ENCODE measurements at places on chromosomes 5 and 9.

DNA sequence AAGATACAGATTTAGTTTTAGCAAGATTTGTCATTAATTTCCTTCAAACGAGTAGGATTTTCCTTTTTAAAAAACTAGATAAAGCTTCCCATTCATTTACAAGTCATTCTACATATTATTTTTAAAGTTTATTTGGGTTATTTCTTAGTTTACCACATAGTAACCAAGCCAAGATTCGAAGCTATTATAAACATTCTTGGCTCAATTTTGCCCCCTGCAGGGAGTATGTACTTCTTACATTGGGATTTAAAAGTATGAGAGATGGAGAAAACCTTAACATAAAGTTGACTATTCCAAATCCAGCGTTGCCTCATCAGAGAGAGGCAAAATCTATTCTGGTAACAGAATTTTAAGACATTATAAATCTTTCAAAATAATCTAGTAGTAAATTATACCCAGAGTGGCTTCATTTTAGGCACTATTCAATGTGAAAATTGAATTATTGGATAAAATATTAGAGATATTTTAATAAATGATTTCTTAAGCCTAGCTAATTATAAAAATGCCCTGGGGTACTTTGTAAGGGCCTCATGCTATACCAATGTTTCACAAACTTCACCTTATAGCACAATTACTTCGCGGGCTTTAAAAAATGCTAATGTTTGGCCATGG, 39.1 kb downstream of the FBN2 start:
- no peak for DNase-seq

DNA sequence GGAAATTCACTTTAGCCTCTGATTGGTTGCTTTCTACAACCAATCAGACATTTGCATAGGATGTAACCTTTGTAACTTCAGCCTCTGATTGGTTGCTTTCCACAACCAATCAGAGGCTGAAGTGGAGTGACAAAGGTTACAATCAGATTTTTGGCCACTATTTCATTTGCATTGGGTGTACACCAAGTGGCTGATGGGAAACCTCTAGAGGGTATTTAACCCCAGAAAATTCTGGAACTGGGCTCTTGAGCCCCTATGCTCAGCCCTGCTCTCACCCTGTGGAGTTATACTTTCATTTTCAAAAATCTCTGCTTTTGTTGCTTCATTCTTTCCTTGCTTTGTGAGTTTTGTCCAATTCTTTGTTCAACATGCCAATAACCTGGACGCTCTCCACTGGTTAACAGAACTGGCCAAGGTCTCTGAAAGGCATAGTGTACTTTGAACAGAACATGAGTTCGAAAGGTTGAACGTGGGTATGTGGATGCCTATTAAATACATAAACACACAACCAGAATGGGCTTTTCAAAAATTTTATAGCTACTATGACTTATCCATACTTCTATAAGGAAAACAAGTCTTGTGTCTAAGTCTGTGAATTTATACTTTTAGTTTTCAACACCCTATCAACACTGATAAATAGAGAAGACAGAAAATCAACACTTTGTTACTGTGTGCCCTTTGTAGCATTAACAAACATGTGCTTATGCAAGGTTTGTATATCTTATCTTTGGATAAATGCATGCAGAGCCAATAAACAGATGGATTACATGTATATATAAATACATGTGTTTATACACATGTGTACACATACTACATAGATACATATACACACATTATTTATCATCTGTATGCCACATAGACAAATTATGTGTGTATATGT, 568.1 kb downstream of the CTNND2 start:
- DNase-seq: no peak

DNA sequence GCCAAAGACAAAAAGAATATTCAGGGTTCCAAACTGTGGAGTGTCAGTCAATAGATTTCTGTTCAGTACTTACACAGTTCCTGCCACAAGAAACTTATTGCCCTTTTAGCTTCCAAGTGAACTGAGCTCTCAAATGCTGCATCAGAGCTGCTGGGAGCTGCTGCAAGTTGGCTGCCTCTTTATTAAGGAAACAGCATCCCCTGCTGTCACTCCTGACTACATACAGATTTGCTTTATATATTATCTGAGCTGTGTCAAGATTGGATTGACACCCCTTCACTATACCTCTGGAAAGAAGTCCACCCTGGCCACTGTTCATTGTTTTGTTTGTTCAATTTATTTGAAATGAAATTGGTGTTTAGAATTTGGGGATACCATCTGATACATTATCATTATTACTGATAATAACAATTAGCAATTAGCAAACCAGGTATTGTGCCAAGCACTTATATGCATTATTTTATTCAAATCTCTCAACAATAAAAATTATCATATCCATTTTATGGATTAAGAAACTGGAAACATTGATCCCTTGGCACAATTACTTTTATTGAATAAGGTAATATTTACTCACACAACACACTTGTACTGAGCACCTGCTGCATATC, 16.4 kb upstream of the C5orf58 start:
- no peak for DNase-seq

DNA sequence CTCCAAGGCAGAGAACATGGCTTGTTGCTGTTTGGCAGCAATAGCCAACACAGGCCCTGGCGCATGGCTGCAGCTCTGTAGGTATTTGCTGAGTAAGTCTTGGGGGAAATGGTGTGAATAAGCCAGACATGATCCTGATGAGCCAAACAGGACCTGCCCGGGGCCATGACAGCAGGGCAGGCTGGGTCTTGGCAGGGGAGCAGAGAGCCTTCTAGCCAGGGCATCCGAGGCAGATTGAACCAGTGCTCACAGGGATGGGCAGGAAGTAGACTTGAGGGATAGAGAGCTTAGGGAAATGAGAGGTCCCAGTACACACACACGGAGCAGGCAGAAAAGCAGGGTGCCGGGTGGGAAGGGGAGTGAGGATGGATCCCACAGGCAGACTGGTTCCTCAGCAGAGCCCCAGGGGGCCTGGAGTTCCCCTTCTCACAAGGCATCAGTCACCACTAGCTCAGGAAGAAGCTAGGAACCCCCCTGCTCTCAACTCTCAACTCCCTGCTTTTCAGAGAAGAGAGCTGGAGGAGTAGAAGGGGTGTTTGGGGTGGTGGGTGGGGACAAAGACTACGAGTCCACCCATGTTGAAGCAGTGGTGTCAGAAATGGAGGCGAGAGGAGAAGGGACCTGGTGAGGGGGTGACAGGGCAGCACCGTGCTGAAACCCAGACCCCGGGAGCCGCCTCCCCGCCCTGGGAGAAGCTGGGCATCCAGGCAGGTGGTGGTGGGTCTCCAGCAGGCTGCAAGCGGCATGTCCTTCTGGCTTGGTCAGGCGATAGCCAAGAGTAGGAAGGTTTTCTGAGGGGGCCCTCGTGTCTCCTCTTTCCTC, 111.1 kb downstream of the RGS3 start:
- no peak for DNase-seq

- no peak for DNase-seq
Observed at GRCh38 chr5:134101686-134102439, 12.6 kb upstream of the TCF7 start.

- no peak for DNase-seq
Observed at GRCh38 chr5:55096861-55097260, 5.6 kb upstream of the GZMA start.

- no peak for DNase-seq
Observed at GRCh38 chr9:101738566-101739183, at the start of gene GRIN3A. Gene GRIN3A (minus strand): TSS chr9:101738647. CDS start chr9:101737979, 668 bp downstream.

- no peak for DNase-seq
Observed at GRCh38 chr5:28896949-28897348, 1858.6 kb upstream of the CDH9 start.

DNA sequence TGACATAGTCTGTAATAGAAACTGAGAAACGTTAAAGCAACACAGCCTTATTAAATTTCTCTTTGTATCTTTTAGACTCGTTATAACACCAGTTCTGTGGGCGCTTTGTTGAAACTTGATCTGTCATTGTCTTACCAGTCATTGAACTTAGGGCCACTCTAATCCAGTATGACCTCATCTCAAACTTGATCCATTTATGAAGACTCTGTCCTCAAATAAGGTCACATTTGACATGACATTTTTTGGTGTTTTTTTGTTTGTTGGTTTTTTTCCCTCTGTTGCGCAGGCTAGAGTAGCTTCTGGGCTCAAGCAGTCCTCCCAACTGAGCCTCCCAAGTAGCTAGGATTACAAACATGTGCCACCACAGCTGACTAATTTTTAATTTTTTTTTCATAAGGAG, 5.9 kb downstream of the APC start:
- DNase-seq: no peak

DNA sequence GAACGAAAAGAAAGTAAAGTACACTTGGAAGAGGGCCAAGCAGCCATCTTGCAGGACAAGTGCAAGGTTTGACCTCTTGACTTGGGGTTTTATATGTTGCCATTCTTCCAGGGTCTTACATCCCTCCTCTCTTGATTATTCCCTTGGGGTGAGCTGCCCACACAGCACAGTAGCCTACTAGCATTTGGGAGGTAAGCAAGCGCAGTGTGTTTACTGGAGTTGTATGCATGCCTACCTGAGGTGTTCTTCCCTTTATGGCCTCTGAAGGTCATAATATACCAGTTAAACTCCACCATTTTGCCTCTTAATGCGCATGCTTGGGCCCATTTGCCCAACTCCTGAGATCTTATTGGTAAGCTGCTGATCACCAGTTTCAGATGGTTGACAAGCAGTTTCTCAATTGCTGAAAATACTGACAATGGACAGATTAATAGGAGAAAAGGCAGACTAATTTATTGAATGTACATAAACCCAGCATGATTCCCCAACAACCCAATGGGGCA, 173.8 kb upstream of the SLC30A5 start:
- DNase-seq: no peak

GRCh38 chr9:90909225-90909624, 107.6 kb downstream of the SYK start:
- DNase-seq: no peak

GRCh38 chr5:134444941-134445471, 33.3 kb upstream of the CDKN2AIPNL start:
- DNase-seq: no peak

DNA sequence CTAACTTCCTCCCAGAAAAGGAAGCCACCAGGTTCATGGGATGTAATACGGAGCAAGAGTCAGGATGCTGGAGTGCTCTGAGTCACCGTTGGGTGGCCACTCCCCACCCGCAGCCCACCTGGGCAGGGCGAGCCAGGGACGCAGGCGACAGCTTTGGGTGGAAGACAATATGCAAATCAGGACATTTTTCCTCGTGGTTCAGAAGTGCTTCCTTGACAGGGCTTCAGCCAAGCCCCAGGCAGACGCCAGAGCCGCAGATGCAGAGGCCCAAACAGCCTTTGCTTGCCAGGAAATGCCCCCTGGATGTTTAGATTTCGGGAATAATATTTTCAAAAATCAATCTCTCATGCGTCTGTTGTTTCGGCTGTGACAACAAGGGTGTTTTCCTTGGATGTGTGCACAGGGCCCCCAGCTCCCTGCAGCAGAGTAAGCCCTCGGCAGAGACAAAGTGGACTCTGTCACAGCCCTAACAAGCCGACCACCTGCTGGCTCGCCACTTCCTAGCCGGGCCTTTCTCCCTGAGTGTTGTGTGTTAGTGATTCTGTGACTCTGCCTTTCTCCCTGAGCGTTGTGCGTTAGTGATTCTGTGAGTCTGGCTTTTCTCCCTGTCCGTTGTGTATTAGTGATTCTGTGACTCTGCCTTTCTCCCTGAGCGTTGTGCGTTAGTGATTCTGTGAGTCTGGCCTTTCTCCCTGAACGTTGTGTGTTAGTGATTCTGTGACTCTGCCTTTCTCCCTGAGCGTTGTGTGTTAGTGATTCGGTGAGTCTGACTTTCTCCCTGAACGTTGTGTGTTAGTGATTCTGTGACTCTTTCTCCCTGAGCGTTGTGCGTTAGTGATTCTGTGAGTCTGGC, 11.8 kb upstream of the SLC9A3 start:
- no peak for DNase-seq

DNA sequence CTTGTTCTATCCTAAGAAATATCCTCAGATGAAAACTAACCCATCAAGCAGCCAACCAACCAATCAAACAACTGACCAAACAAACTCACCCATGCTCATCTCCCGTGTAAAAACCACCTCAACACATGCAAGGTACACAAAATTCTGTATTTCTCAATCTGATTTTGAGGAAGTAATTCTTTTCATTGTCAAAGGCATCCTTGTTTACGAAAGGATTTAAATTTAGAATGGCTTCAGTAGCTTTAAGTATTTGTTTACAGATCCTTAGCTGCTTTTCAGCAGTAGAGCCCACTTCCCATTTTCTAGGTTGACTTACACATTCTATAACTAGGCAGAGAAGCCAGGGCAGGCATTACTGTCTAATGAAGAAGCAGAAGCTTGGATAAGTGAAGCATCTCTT, 78.6 kb downstream of the NTRK2 start:
- DNase-seq: no peak

DNA sequence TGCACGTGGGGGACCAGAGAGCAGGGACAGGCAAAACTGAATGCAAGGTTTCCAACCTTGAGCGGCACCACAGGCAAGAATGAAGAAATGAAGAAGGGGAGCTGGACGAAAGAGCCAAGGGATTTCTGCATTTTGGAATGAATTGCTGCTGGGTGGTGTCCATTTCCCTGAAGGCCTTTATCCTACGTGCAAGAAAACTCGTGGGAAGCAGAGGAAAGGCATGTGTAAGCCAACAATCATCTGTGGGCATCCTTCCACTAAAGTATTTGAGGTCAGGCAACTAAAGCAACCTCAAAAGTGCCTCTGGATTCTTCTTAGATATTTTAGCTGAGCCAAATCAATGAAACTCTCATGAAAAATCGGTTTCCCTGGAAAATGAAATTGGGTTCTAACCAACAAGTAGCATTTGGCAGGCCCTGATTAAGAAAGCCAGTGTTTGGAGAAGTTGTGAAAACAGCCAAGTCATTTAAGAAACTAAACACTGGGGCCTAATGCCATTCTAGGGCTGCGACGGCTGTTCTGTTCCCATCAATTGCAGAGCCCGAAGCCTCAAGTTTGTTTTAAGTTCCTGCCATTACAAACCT, 4.7 kb upstream of the TGFBI start:
- DNase-seq: no peak

- DNase-seq: no peak
Observed at GRCh38 chr5:172102913-172103626, 85.0 kb downstream of the STK10 start.

GRCh38 chr9:21708260-21708711, 94.2 kb upstream of the MTAP start:
- no peak for DNase-seq
